Right lobe of liver (tissue), 6 donors: ENCODE measurements at places on chromosomes 4 and X. TPM values are rescaled to one million over a fixed set of nuclear protein-coding genes. Genes with fewer than 3 reads are reported as not detected.

- DNase-seq = no peak
These were observed 37.3 kb upstream of the IGFBP7 start for GRCh38 chr4:57147335-57148060.

Gene RPA4
- total RNA-seq = 1.2 TPM

GRCh38 chr4:25051534-25051933 is 20.8 kb upstream of the LGI2 start:
- DNase-seq = no peak

DNA sequence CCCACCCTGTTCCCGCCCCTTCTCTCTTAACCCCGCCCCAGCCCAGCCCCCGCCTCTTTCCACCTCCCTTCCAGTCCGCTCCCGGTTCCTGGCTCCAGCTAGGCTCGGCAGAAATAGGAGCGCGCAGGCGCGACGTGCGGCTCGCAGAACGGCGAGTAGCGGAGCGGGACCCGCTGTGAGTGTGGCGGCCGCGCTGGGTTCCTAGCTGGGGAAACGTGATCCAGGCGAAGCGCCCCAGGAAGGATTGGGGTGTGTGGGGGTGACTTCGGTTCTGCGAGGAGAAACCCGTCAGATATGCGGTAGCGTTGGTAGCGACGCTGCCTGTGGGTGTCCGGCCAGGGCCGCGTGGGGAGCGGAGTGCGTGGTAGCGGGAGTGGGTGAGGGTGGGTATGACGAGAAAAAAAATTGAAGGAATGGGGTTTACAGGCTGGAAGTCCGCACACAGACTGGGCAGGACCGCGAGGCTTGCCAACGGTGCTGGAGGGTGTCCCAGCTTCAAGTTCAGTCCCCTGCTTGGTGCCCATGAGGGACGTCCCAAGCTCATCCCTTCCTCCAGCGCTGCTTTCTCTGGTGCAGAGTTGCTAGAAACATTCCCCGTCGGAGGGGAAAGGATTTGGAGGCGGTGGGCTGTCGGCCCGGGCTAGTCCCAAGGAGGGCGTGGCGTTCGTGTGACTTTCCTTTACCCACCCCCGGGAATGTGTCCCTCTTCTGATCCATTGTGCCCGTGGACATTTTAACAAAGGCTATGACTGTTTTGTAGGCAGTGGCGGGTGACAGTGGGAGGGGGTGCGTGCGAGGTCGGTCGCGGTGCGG is at the start of gene PRRG1:
TSS of gene PRRG1 (plus strand) at position 144 of the 813 bp plus-strand sequence. CDS start 56,886 bp downstream, outside the sequence.
- DNase-seq = peak; percentile 88

DNA sequence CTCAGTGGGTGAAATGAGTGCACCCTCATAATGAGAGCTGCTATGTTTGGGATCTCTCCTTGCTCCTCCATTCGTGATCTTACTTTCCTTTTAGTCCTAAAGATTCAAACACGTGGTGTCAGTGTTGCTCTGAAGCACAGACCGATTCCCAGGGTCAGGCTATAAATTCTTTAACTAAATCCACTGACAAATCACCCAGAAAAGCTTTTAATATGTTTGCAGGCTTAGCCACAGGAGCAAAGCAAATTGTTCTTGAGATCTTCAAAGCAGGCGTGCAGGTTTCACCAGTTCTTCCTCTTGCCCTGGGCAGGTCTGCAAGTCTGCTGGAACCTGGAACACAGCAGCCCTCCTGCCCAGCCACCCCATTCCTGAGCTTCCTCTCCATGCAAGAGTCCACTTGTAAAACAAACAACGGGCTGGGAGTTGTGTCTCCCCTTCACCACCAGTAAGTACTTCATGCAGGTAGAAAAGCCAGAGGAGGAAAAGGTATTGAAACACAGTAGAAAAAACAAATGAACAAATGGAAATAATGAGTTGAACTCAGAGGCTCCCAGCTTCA is 70.1 kb upstream of the ENPP6 start:
- no peak for DNase-seq

GRCh38 chr4:48891028-48891619 is 15.4 kb downstream of the OCIAD2 start:
- DNase-seq = no peak
